ENCODE measurements at places on chromosomes 2 and 18. TPM values are rescaled to one million over a fixed set of nuclear protein-coding genes. Genes with fewer than 3 reads are reported as not detected.

TET3 gene
- 11.0 TPM for total RNA-seq

SLC9A4 gene
- total RNA-seq, result not detected

SMIM21 gene
- total RNA-seq, result not detected

ZC3H6 gene
- 2.4 TPM for total RNA-seq

UCN gene
- 1.1 TPM for total RNA-seq

SERPINB4 gene
- total RNA-seq, result 0.14 TPM

PSMA8 gene
- not detected for total RNA-seq

TM4SF20 gene
- total RNA-seq, result not detected

NGEF gene
- total RNA-seq, result 0.57 TPM

CXCR4 gene
- total RNA-seq, result 3.6 TPM

CFAP65 gene
- not detected for total RNA-seq

BUB1 gene
- total RNA-seq, result 2.4 TPM

PIEZO2 gene
- total RNA-seq, result 23.2 TPM

DCC gene
- under 0.01 TPM for total RNA-seq

DIPK1C gene
- total RNA-seq, result not detected

IL36RN gene
- total RNA-seq, result under 0.01 TPM
